ENCODE measurements at places on chromosomes 3 and 15.

DNA sequence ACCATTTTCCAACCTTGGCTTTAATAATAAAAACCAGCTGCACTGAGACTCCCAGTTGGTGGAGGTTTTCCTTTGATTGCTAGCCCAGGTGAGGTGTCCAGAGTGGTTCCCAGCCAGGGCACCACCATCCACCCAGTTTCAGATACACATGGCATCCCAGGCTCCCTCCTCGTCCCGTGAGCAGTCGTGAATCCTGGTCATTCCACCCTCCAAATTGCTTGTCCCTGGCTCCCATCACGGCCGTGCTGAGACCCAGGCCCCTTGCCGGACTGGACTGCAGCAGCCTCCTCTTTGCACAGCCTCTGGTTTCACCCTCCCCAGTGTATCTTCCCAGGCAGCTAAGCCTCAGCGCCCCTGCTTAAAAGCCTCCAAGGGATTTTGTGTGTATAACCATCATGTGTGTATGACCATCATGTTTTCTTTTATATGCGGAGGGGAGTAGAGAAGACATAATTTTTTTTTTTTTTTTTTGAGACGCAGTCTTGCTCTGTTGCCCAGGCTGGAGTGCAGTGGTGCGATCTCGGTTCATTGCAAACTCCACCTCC is 106.3 kb downstream of the ETFA start:
- DNase-seq, result no peak

- DNase-seq, result no peak
Observed at GRCh38 chr3:100155128-100155527, 40.8 kb upstream of the FILIP1L start.

DNA sequence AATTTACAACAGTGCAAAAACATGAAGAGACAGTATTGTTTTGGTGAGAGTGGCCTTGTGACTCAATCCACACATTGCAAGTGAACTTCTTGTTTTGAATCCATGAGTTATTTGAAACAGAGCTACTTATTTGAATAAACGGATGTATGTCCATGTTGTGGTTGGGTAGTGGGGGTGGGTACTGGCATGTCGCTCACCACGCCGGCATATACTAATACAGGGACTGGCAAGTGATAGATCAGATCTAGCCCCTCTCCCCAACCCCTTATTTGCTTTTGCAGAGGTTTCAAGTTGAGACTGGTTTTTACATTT is 83.8 kb downstream of the EDEM1 start:
- no peak for DNase-seq

DNA sequence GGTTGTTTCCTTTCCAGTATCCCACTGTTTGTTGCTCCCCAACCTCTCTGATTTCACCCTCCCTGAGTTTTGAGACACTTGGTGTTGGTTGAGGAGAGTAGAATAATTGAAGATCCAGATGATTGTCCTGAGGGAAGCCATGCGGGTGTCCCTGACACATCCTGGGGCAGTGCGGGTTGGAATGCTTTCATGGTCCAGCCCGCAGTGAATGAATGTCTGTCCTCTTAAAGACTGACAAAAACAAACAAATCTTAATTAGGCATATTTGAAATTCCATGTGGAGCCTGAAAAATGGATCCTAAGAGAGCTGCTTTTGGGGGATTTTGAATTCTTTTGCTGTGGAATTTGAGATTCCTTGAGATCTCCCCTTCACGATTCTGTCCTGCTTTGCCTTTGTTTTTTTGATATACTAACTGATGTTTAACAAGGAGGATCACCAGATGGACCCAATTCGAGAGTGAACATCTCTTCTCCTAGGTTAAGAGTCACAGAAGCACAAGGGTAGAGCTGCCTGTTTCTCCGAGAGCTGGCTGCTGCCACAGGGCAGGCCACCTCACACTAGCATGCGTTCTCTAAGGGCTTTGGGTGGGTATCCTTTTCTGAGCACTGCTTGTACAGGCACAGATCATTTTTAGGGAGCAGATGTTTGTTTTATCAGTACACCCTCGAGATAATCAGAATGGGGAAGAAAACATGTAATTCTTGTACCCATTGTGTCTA is 47.4 kb downstream of the GPR171 start:
- DNase-seq, result peak; percentile 56

DNA sequence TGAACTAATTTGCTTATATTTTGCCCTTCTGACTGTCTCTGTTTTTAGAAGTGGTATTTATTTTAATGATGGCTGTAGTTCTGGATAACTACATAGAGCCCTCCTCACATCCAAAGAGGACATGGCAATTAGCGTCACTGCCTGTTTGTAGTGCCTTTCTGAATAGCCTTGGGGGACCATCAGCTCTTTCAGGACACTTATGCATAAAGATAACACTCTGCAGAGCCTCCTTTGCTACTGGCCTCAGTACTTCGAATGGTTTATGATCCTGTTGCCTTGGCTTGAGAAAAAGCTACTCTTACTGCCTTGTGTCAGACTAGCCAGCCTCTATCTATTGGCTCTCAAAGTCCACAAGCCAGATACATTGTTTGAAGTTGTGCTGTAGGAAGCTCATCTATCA is 105.4 kb upstream of the SPRED1 start:
- DNase-seq, result no peak

DNA sequence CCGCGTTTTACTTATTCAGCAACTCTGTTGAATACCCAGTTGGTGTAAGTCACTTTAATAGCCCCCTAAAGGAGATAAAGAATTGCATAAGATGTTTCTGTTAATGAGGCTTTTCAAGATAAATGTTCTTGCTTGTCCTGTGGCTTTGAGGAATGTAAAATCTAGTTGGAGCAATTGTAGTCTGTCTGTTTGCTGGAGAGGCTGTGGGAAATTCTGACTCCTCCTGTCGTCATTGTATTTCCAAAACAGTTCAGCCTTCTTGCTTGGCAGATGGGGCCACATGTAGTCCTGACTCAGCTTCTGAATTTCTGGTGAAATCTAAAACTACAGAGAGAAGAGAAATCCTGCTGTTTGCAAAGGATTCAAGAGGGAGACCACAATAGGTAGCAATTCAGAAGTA is 114.4 kb downstream of the RYR3 start:
- no peak for DNase-seq

DNA sequence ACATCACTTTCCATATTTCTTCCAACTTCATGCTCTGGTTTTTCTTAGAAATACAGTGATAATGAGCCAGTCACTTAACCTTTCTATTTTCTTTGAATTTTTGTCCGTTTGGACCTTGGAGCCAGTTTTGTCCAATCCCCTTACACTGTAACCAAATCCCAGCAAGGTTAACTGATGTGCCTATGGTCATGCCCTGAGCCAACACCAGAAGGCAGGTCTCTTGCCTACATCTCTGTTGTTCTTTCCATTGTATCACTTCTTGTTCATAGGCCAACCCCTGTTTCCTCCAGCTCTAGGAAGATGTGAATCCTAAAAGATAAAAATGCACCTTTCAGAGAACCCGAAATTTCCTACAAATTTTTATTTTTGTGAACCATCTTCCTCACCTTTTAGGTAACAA is 122.7 kb downstream of the CMSS1 start:
- no peak for DNase-seq

DNA sequence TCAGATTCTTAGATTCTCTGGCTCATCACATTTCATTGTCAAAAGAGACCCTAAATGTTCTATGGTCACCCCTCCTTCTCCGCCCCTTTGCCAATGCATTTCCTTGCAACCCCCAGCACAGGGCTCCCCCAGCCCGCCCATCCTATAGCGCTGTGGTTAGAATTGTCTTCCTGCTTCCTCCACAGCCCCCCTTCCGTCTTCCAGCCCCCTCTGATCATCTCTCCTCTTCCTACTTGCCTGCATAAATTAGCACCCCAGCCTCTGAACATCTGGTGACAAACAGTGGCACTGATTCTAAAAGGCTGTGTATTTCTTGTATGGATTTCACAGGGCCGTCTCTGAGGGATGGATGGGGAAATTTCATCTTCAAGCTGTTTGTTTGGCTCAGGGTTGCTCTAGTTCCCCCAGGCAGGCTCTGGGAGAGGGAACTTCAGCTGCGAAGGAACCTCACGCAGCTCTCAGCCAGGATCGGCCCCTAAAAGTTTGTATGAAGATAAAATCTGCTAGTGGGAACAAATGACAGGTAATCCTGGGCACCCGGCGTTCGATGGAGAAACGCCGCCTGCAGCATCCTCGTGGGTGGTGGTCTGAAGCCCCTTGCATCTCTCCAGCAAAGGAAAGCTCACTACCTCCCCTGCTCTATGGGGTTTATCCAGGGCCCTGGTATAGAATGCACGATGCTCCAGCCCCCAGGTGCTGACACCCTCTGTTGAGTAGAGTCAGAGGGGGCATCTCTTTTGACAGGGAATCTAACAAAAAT is 83.0 kb downstream of the WNT7A start:
- DNase-seq, result no peak

- DNase-seq, result no peak
Observed at GRCh38 chr15:50531766-50532165, 14.7 kb downstream of the USP50 start.
